ENCODE measurements at places on chromosomes 1 and 21.
A peak's percentile ranks its signal among the peaks of the same experiment; 100 is the strongest.

- DNase-seq: no peak
These were observed 173.4 kb upstream of the HMCN1 start for GRCh38 chr1:185560760-185561159.

- no peak for DNase-seq
These were observed 116.8 kb upstream of the ATP1A1 start for GRCh38 chr1:116256286-116256649.

DNA sequence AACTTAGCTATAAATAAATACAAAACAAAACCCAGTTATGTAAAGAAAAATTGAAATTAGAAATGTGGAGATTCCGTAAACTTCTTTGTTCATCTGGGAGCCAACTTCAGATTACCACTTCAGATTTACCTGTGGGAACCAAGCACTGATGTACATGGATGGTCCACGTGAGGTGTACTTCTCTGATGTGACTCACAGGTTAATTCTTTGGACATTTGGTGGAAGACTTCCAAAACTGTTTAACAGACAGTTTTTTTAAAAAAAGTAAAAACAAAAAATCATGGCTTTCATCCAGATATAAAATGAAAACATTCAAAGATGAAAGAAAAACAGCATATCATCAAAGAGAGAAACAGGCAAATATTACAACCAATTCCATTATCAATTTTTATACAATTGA lies 92.0 kb downstream of the MAST2 start:
- DNase-seq: no peak

DNA sequence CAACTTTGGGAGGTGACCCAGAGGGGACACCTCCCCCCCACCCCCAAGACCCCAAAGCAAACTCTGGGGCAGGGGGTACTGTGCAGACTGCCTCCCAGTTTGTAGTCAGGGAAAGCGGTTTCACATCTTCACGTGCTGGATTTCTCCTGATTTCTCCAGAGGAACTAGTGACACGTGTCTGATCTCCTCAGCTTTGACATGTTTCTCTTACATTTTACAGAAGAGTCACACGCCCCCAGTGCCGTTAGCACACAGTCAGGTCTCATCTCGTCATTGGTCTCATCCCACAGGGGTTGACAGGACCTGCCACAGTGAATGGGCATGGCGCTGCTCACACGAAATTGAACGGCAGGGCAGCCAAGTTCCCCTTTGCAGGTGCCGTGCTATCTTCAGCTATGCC lies 11.8 kb downstream of the PDPN start:
- no peak for DNase-seq

DNA sequence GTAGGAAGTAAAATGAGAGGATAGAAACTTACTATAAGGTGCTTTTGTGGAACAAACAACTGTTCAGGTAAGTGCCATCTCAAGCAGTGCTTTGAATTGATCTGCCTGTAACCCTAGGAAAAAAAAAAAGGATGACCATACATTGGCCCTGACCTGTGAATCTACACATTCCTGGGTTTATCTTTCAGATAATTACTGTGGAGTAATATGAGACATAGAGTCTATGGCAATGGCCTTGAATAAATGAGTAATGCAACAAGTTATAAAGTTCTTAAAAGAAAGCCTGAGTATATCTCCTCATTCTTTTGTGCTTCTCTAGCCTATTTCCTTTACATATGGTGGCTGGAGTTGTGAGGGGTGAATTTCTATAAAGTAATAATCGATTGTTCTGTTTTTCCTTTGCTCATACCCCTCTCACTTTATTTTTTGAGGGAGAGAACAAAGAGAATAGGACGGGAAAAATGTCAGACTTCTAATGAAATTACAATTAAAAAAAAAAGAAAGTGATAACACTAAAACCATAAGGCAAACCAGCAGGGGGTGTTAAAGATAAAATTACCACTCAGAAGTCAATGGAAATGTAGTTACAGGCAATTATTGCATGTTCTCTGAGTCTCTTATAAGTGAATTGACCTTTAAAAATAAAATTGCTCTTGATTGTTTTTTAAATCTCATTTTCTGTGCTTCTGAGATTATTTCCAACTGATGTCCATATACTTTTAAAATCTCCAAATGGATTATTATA lies 12.4 kb upstream of the ATP1A1 start:
- DNase-seq: no peak

- no peak for DNase-seq
These were observed 17.8 kb upstream of the RAB29 start for GRCh38 chr1:205792961-205793673.

GRCh38 chr1:169872906-169873305 lies 20.8 kb downstream of the SCYL3 start:
- no peak for DNase-seq

DNA sequence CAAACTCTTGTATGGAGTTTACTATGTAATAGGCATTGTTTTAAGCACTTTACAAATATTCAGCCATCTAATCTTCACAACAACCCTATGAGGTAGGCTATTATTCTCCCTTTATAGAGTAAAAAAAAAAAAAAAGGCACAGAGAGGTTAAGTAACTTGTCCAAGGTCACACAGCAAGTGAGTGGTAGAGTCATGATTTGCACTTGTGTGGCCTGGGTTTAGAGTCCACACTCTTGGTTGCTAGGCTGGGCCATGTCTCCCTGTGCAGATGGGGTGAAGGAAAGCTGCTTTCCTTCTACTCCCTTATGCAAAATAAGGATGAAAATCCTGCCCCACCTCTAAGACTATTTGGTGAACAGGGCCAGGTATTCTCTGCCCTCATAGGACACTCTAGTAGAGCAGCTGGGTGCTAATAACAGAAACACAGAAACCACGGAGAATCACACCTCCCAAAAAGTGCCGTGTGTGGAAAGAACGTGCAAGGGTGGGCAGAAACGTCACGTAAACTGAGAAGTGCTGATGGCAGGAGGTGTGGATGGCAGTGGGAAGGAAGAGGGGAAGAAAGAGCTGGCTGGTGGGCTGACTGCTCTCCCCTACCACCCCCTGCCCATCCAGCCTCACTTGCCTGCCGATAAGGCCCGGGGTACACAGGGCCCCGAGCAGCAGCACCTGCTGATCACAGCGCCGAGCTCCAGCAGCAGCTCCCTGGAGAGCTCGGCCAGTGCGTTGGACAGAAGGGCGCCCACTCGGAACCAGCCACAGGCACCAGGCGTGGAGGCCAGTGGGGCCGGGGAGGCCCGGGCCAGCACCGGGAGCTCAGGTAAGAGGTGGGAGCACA lies 28.3 kb upstream of the VPS13D start:
- peak; percentile 38 for DNase-seq

GRCh38 chr1:77319036-77319705 lies 37.4 kb downstream of the AK5 start:
- no peak for DNase-seq

DNA sequence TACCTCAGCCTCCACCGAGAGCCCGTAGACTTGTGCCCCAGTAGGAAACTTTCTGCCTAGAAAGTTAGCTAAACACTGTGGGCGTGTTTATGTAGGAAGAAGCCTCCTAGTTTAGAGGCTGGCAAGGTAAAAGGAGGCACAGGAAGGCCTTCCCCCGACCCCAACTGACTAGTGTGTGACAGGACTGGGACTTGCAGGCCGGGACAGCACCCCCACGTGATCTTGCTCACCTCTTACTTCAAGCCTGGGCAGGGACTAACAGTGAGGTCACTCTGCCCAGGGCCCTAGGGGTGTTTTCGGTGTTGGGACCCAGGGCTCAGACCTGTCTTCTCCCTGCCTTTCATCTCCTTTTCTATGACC lies 392 bp upstream of the TAGLN2 start:
- no peak for DNase-seq

DNA sequence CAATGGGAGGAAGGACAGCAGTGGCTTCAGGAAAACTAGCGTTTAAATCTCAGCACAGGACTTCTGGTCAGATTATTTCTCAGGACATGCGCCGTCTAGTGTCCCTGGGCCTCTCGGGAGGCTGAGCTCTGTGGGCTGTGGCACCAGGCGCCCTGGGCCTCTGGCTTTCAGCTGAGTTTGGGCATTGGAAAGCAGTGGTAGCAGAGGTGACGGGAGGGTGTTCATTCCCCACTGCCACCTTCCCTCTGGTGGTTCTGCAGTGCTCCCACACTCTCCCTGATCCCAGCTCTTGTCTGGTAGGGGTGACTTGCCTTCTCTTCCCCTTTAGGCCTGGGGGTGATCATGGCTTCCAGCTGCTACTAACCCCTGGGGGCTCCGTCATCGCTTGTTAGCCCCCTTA lies 42.2 kb upstream of the USP1 start:
- no peak for DNase-seq
